CD8-positive, alpha-beta memory T cell (primary cell): ENCODE measurements at places on chromosomes 1 and 21. TPM values are rescaled to one million over a fixed set of nuclear protein-coding genes. Genes with fewer than 3 reads are reported as not detected.

CD1D gene
- total RNA-seq, result not detected

GRCh38 chr1:99726818-99727217 is 39.6 kb downstream of the FRRS1 start:
- H3K27ac ChIP-seq, result no peak overlapping the region
- DNase-seq, result no peak
- H3K4me1 ChIP-seq, result no peaks in the 10 kb centered on the region
- H3K4me3 ChIP-seq, result no peak overlapping the region
- H3K36me3 ChIP-seq, result no peaks in the 10 kb centered on the region

DNA sequence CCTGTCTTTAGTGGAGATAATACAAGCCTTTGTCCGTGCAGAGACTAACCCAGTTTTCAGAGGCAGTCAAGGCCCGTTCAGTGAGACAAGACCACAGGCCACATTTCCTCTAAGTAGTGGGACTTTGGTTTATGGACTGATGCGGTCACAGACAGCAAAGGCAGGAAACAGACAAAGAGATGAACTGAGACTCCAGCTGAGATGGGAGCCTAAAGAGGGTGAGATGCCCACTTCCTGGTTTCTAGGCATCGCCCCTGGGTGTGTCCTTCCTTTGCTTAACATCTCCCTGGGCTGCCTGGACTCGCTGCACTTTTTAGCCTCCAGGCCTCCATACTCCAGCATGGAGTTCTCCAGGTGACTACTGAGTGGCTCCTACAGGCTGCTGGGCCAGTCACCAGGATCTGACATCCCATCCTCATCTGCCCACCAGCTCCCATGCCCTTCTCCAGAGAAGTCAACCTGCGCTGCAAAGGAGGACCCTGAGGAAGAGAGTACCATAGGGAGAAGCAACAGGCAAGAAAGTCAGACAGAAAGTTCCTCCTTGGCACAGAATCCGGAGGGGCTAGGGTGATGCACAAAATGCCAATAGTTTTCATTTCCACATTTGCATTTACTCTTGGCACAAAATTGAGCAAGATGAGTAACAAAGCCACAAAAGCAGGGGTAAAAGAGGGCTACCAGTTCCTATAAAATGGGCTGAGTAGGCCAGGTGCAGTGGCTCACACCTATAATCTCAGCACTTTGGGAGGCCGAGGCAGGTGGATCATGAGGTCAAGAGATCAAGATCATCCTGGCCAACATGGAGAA is 15.1 kb downstream of the THEMIS2 start:
- H3K27ac ChIP-seq, result no peak overlapping the region
- peak; percentile 29 for DNase-seq
- no peaks in the 10 kb centered on the region for H3K27me3 ChIP-seq
- peaks cover 76% of the 10 kb centered on the region for H3K4me1 ChIP-seq
- H3K4me3 ChIP-seq, result peak overlapping the region; percentile 29

HAX1 gene
- total RNA-seq, result 153 TPM

KRTAP19-1 gene
- total RNA-seq, result not detected

DNA sequence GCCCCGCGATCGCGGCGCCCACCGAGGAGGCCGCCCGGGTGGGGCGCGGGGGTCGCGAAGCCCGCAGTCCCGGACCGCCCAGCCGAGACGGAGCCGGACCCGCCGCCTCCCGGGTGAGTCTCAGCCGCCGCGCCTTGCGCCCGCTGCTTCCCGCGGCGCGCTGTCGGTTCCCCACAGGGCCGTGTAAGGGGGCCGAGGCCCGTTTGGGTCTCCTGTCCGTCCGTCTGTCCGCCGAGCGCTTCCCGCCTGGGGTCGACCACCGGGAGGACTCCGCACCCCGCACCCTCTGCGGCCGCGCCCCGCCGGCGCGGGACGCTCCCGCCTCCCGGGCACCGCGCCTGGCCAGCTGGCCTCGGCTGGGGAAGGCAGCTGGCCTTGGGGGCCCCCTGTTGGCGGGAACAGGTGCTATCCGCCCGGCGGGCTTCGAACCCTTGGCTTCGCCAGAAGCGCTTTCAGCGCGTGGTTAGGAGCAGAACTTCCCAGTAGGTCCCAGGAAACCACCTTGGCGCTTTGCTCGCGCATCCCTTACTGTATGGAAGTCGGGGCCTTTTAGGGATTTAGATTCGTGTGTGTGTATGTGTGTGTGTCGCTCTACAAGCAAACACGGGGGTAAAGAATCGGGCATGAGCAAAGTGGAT is 414 bp downstream of the TMEM51 start:
- no peaks in the 10 kb centered on the region for H3K36me3 ChIP-seq
- H3K4me3 ChIP-seq, result peak overlapping the region; percentile 12
- H3K27me3 ChIP-seq, result peaks cover 27% of the 10 kb centered on the region
- no peak overlapping the region for H3K27ac ChIP-seq
- peaks cover 14% of the 10 kb centered on the region for H3K4me1 ChIP-seq

GRCh38 chr1:223820971-223821370 is 24.8 kb downstream of the TP53BP2 start:
- H3K27me3 ChIP-seq, result no peaks in the 10 kb centered on the region
- H3K36me3 ChIP-seq, result peaks cover 5% of the 10 kb centered on the region
- H3K4me3 ChIP-seq, result no peak overlapping the region
- no peak overlapping the region for H3K27ac ChIP-seq
- no peak for DNase-seq

GRCh38 chr1:9473032-9473807 is 66.0 kb upstream of the SLC25A33 start:
- H3K27me3 ChIP-seq, result no peaks in the 10 kb centered on the region
- no peak overlapping the region for H3K4me3 ChIP-seq
- no peaks in the 10 kb centered on the region for H3K36me3 ChIP-seq

GRCh38 chr1:197663162-197663953 is 111.9 kb downstream of the DENND1B start:
- no peak overlapping the region for H3K4me3 ChIP-seq
- peaks cover 5% of the 10 kb centered on the region for H3K4me1 ChIP-seq
- no peaks in the 10 kb centered on the region for H3K27me3 ChIP-seq
- no peaks in the 10 kb centered on the region for H3K36me3 ChIP-seq

- no peak for DNase-seq
- H3K27ac ChIP-seq, result peak overlapping the region; percentile 97
- H3K4me1 ChIP-seq, result peaks cover 39% of the 10 kb centered on the region
- peak overlapping the region; percentile 96 for H3K4me3 ChIP-seq
- H3K27me3 ChIP-seq, result no peaks in the 10 kb centered on the region
Measured at GRCh38 chr1:174022976-174023277, 770 bp upstream of the RC3H1 start.

GRCh38 chr1:229124116-229124515 is 146.8 kb upstream of the RAB4A start:
- DNase-seq, result no peak
- no peak overlapping the region for H3K4me3 ChIP-seq

- H3K27ac ChIP-seq, result no peak overlapping the region
- no peak overlapping the region for H3K4me3 ChIP-seq
- H3K36me3 ChIP-seq, result no peaks in the 10 kb centered on the region
- H3K27me3 ChIP-seq, result peaks cover 5% of the 10 kb centered on the region
- peak; percentile 26 for DNase-seq
- H3K4me1 ChIP-seq, result no peaks in the 10 kb centered on the region
Measured at GRCh38 chr21:43835050-43835449, 30.0 kb upstream of the AGPAT3 start.

ZSWIM5 gene
- 1.3 TPM for total RNA-seq

GRCh38 chr1:77825131-77825709 is 45.8 kb downstream of the MIGA1 start:
- no peaks in the 10 kb centered on the region for H3K27me3 ChIP-seq
- no peaks in the 10 kb centered on the region for H3K4me1 ChIP-seq
- H3K36me3 ChIP-seq, result peaks cover under 1% of the 10 kb centered on the region

DNA sequence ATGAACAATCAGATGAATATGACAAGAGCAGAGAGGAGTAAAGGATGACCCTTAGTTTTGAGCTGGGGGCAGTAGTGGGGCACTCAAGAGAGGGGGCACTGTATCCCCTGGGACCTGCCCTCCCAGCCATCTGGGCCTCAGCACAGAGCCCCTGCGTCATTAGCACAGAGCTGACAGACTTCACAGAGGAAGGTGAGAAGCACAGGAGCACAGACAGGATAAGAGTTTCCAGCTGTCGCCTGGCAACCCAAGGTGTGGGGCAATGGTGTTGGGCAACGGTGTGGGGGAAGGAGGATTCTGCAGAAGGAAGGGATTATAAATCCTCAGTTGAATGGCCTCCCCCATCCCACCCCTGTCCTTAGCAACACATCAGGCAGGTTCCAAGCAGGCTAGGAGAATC is 30.2 kb downstream of the RAB3B start:
- H3K4me3 ChIP-seq, result no peak overlapping the region
- DNase-seq, result no peak
- no peaks in the 10 kb centered on the region for H3K27me3 ChIP-seq
- H3K27ac ChIP-seq, result no peak overlapping the region
- no peaks in the 10 kb centered on the region for H3K4me1 ChIP-seq

VSIG8 gene
- not detected for total RNA-seq

APOBEC4 gene
- not detected for total RNA-seq

DNA sequence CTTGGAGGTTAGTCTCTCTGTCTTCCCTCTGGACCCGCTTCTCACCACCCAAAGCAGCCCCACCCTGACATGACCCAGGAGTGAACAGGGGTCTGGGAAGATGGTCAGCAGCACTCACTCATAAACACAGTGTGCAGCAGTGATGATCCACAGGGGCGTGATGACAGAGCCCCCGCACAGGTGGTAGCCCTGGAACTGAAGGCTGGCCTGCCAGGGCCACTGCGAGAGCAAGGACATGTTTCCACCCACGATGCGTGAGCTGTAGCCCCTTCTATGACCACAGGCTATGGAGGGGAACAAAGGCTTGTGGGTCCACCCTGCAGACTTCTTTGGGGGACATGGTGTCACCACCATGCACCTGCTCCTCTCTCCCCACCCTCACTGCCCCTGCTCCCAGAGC is 12.9 kb downstream of the TMPRSS3 start:
- DNase-seq, result no peak
- peaks cover 10% of the 10 kb centered on the region for H3K4me1 ChIP-seq
- H3K27ac ChIP-seq, result no peak overlapping the region
- H3K4me3 ChIP-seq, result no peak overlapping the region

VAV3 gene
- 4.4 TPM for total RNA-seq

DNA sequence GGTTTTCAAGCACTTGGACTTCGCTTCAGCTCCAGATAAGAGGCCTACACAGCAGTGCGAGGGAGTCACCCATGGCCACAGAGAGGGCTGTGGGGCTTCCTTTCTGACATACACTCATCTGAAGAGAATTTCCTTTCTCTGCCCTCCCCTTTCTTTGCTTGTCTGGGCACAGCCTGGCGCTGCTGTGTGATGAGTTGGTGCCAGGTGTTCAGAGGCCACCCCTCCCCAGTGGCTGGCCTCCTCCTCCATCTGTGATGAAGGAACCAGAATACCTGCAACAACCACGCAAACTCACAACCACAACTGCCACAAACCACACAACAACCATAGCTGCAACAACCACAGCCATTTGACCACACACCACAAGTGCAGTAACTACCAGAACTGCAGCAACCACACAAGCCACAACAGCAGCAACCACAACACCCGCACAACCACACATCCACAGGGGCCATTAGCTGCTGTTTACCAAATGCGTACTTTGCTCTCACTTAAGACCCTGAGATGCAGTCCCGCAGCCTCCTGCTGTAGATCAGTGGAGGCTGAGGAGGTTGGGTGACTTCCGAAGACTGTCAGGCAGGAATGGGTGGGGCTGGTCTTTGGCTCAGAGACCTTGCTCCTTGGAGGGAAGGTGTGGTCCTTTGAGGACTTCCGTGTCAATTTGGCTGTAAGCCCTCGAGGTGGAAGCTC is 71.1 kb downstream of the IER5 start:
- no peaks in the 10 kb centered on the region for H3K36me3 ChIP-seq
- peak overlapping the region; percentile 9 for H3K4me3 ChIP-seq
- no peaks in the 10 kb centered on the region for H3K27me3 ChIP-seq
- no peak overlapping the region for H3K27ac ChIP-seq
- peak; percentile 66 for DNase-seq
- H3K4me1 ChIP-seq, result peaks cover 44% of the 10 kb centered on the region

OPTC gene
- total RNA-seq, result not detected

DNA sequence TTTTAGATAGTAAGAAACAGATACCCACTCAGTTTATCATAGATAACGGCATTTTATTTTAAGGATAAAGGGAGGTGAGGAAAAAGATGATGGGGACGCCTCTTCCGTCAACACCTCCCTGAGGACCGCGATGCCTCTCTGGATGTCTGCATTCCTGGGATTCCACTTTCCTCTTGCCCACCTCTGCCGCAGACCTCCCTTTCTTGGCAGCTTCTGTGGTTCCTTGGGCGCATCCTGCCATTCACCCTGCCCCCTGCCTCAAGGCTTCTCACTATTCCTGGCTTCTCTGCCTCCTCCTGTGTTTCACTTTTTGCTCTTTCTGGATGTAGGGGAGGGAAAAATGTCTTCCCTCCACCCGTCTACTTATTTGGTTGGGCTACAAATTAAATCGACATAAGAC is 19.9 kb downstream of the HUNK start:
- no peaks in the 10 kb centered on the region for H3K36me3 ChIP-seq
- H3K4me1 ChIP-seq, result no peaks in the 10 kb centered on the region
- DNase-seq, result no peak
- H3K4me3 ChIP-seq, result no peak overlapping the region
- H3K27me3 ChIP-seq, result no peaks in the 10 kb centered on the region

DNA sequence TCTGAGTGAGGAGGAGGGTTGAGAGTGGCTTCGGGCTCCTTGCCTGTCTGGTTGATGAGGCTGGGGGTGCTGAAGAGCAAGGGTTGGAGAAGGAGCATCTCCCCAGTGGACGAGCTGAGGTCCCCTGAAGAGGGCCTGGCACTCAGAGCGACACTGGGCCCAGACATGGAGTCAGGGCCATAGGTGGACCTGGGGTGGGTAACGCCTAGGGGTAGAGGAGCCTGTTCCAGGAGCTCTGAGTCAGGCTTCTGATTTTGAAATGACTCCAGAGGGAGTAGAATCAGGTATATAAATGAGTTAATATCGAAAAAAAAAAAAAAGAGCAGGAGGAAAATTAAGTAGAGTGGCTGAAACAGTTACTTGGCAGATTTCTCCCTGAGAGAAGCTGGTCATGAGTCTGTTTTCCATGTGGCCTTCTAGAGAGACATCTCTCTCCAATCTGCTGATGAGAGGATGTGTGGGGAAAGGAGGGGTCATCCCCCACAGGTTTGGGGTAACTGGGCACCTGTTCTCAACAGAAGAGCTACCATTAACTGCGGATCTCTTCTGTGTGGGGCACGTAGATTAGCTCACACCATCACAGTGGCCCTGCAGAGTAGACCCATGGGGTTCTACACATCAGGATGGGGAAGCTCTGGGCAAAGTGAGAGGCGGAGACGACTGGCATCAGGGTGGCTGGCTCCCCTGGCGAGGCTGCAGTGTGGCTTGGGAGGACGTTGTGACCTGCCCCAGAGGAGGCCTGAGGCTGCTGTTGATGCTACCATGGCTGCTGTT is 115.5 kb downstream of the DHRS3 start:
- H3K4me3 ChIP-seq, result no peak overlapping the region
- H3K27ac ChIP-seq, result no peak overlapping the region
- H3K36me3 ChIP-seq, result peaks cover 7% of the 10 kb centered on the region
- no peak for DNase-seq
- no peaks in the 10 kb centered on the region for H3K27me3 ChIP-seq
- H3K4me1 ChIP-seq, result no peaks in the 10 kb centered on the region

FAM72D gene
- total RNA-seq, result 9.4 TPM

DNA sequence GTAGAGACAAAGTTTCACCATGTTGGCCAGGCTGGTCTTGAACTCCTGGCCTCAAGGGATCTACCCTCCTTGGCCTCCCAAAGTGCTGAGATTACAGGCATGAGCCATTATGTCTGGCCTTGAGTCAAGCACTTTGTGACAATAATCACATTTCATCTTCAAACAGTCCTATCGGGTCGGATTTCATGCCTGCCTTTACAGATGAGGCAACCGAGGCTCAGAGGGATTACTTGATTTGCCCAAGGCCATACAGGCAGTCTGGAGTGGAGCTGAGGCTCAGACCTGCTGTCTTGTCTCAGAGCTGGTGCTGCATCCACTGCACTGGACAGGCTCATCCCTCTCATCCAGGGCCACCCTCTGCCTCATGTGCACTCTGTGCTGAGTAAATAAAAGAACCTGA is 26.6 kb downstream of the FAM151A start:
- H3K36me3 ChIP-seq, result no peaks in the 10 kb centered on the region
- DNase-seq, result no peak
- no peak overlapping the region for H3K27ac ChIP-seq
- no peak overlapping the region for H3K4me3 ChIP-seq
